Panc1 (cell line): ENCODE measurements at places on chromosomes 4 and X.
A peak's percentile ranks its signal among the peaks of the same experiment; 100 is the strongest.

GRCh38 chr4:120481756-120482155 is 415.1 kb upstream of the MAD2L1 start:
- no peaks in the 10 kb centered on the region for H3K27me3 ChIP-seq
- no peak overlapping the region for H3K27ac ChIP-seq
- DNase-seq: no peak
- H3K4me3 ChIP-seq: no peak overlapping the region
- no peaks in the 10 kb centered on the region for H3K4me1 ChIP-seq
- no peaks in the 10 kb centered on the region for H3K36me3 ChIP-seq

DNA sequence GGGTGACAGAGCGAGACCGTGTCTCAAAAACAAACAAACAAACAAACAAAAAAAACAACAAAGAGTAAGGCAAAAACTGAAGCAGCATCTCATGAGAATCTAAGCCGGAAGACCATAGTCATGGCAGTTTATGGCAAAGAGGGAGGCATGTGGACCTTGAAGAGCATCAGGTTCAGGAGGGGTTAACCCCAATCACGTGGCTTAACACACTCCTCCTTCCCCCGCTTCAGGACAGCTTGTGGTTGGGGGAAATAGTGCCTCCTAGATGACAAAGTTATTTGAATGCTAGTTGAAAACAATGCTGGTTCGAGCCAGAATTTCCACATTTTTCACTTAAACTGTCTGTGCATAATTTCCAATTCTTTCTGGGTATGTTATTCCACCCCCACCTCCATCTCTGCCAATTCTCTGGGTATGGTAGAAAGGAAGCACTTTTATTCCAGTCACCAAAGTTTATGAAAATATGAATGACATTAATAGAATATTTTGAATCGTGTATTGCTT is 11.7 kb upstream of the MAP7D3 start:
- H3K36me3 ChIP-seq: no peaks in the 10 kb centered on the region
- no peaks in the 10 kb centered on the region for H3K27me3 ChIP-seq
- DNase-seq: no peak
- H3K4me1 ChIP-seq: no peaks in the 10 kb centered on the region

- no peak overlapping the region for H3K27ac ChIP-seq
- no peaks in the 10 kb centered on the region; the same call in 1 of the 2 replicates for H3K36me3 ChIP-seq
- peaks cover 3% of the 10 kb centered on the region; the same call in 1 of the 2 replicates for H3K4me1 ChIP-seq
- peak overlapping the region; percentile 39; the same call in 1 of the 2 replicates for H3K4me3 ChIP-seq
Observed at GRCh38 chr4:107034091-107034995, 1.8 kb downstream of the DKK2 start.

GRCh38 chr4:53697016-53697685 is 105.9 kb upstream of the LNX1 start:
- H3K4me3 ChIP-seq: no peak overlapping the region
- H3K27me3 ChIP-seq: no peaks in the 10 kb centered on the region
- DNase-seq: no peak
- no peaks in the 10 kb centered on the region for H3K4me1 ChIP-seq
- no peak overlapping the region for H3K27ac ChIP-seq

DNA sequence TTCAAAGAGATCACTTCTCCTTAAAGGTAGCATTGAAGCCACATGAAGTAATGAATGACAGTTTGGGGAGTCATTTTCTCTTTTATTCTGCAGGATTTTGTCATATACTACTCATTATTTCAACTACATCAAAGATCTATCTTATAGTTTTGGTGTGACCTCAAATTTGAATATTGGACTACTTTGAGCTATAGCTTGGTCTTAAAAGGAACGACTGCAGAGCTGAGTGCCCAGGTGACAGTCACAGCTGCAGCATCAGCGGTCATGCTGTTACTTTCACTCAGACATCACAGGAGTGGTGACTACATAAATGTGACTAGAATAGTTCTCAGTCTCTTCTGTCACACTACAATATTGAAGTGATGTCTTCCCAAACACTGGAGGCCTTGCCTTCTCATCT is 10.7 kb upstream of the SPCS3 start:
- H3K27me3 ChIP-seq: no peaks in the 10 kb centered on the region
- H3K4me1 ChIP-seq: no peaks in the 10 kb centered on the region
- no peaks in the 10 kb centered on the region for H3K36me3 ChIP-seq
- no peak overlapping the region for H3K27ac ChIP-seq

DNA sequence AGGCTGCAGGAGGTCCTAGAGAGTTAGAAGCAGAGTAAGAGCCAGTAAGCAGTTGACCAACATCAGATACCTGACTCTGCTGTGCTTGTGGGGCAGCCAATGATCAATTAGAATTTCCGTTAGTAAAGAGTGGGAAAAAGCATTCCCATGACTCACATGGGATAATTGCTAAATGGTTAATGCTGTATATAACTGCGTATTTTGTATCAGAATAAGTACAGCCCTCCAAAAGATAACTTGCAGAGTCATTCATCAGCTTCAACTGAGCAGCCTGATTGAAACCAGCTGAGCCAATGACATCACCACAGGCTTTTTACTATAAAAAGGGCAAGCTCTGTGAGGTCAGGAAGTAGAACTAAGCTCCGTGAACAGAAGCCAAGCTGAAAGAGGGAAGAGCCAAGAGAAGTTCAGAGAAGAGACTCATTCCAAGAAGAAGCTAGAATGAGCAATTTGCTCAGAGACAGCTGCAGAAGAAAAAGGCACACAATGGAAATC is 67.9 kb downstream of the PPP3CA start:
- no peaks in the 10 kb centered on the region for H3K27me3 ChIP-seq
- H3K27ac ChIP-seq: no peak overlapping the region
- DNase-seq: no peak

DNA sequence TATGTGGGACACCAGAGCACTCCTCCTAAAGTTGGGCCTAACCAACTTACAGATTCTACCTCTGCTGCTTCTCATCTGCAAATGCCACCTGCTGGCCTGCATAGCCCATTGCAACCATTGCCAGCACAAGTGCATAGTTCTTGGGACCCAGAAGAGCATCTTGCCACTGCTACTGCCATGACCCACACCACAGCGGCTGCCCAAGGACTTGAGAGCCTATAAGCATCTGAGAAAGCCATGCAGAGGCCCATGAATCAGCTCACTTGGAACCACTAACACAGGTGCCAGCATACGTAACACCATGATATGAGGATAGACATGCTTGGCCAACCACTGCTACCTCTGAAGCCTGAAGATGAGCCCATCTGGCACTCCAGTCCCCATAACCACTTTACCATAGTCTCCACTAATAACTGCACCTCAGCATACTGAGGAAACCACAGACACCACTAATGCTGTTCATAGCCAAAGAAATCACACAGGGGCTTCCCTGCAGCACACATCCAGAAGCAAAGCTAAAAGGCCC is 258.1 kb upstream of the AGTR2 start:
- no peaks in the 10 kb centered on the region for H3K36me3 ChIP-seq
- no peaks in the 10 kb centered on the region for H3K27me3 ChIP-seq
- no peaks in the 10 kb centered on the region for H3K4me1 ChIP-seq
- no peak for DNase-seq
- no peak overlapping the region for H3K4me3 ChIP-seq
- no peak overlapping the region for H3K27ac ChIP-seq

GRCh38 chr4:124641715-124642381 is 70.7 kb downstream of the ANKRD50 start:
- H3K36me3 ChIP-seq: no peaks in the 10 kb centered on the region
- no peaks in the 10 kb centered on the region for H3K4me1 ChIP-seq
- peak; percentile 63 for DNase-seq
- no peaks in the 10 kb centered on the region for H3K27me3 ChIP-seq
- no peak overlapping the region for H3K27ac ChIP-seq
- no peak overlapping the region for H3K4me3 ChIP-seq

DNA sequence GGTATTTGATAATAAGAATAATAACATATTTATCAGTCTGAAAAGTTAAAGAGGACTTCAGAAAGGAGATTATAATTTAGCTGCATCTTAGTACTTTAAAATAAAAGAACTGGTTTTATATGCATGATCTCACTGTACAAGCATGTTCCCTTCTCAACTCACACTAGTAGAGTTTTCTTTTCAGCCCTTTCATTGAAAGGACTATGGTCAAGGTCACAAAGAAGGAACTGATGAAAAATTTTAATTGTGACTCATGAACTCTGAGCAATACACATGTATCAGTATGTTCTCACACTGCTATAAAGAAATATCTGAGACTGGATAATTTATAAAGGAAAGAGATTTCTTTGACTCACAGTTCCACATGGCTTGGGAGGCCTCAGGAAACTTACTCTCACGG is 73.7 kb upstream of the NDST4 start:
- no peak for DNase-seq
- no peaks in the 10 kb centered on the region for H3K4me1 ChIP-seq
- H3K4me3 ChIP-seq: no peak overlapping the region
- H3K27ac ChIP-seq: no peak overlapping the region
- no peaks in the 10 kb centered on the region for H3K27me3 ChIP-seq

- H3K4me1 ChIP-seq: peaks cover 4% of the 10 kb centered on the region; the same call in 1 of the 2 replicates
- no peaks in the 10 kb centered on the region; the same call in 1 of the 2 replicates for H3K36me3 ChIP-seq
- DNase-seq: no peak
- H3K27me3 ChIP-seq: no peaks in the 10 kb centered on the region
Observed at GRCh38 chr4:94561249-94562024, 109.7 kb downstream of the PDLIM5 start.

DNA sequence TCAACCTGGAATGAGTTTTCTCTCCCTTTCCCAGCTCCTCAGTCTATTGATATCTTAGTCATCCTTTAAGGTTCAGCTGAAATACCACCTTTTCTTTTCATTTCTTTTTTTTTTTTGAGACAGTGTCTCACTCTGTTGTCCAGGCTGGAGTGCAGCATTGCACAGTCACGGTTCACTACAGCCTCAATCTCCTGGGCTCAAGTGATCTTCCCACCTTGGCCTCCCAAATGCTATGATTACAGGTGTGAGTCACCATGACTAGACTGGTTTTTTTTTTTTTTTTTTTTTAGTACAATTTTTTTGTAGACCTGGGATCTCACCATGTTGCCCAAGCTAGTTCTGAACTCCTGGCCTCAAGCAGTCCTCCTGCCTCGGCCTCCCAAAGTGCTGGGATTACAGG is 28.9 kb downstream of the AFF1 start:
- no peak overlapping the region for H3K4me3 ChIP-seq
- no peaks in the 10 kb centered on the region; the same call in 1 of the 2 replicates for H3K4me1 ChIP-seq
- H3K27me3 ChIP-seq: no peaks in the 10 kb centered on the region
- no peak for DNase-seq

DNA sequence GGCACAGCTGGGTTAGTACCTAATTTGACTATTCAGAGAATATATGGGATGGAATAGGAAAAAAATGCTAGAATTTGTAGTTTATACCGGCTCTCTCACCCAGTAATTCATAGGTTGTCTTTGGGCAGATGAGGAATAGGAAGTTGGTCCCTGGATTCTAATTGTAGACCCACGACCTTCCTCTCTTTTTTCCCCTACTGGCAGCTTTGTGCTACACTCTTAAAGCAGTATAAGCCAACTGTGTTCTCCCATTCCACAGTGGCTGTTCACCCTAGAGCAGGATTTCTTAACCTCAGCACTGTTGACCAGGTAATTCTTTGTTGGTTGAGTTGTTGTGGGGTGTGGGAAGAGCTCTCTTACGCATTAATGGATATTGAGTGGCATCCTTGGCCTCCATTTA is 92.9 kb downstream of the FNIP2 start:
- no peaks in the 10 kb centered on the region; the same call in 1 of the 2 replicates for H3K36me3 ChIP-seq
- H3K27ac ChIP-seq: no peak overlapping the region
- no peak overlapping the region for H3K4me3 ChIP-seq
- H3K4me1 ChIP-seq: no peaks in the 10 kb centered on the region

GRCh38 chrX:45421806-45422205 is 221.1 kb upstream of the DIPK2B start:
- H3K4me1 ChIP-seq: no peaks in the 10 kb centered on the region
- no peak overlapping the region for H3K4me3 ChIP-seq
- H3K27me3 ChIP-seq: no peaks in the 10 kb centered on the region
- no peaks in the 10 kb centered on the region for H3K36me3 ChIP-seq

DNA sequence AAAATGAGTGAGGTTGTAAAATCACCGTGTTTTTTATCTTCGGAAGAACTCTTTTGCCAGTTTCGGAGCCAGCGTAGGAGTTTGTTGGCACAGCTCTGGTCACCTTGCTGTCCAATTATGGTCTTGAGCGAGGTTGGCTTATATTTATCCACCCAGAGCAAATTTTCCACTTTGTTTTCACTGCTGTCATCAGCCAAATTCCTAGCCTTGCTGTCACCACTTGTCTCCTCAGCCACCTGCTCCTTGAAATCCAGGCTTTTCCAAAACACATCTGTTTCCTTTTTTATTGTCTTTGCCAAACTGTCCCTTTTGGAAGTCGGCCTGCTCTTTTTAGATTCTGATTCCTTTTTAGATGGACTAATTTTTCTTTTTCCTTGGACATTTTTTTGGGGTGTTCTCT is 57.6 kb downstream of the RFC1 start:
- H3K27me3 ChIP-seq: no peaks in the 10 kb centered on the region
- H3K27ac ChIP-seq: no peak overlapping the region
- H3K4me3 ChIP-seq: no peak overlapping the region
- no peaks in the 10 kb centered on the region; the same call in 1 of the 2 replicates for H3K4me1 ChIP-seq
- no peak for DNase-seq

DNA sequence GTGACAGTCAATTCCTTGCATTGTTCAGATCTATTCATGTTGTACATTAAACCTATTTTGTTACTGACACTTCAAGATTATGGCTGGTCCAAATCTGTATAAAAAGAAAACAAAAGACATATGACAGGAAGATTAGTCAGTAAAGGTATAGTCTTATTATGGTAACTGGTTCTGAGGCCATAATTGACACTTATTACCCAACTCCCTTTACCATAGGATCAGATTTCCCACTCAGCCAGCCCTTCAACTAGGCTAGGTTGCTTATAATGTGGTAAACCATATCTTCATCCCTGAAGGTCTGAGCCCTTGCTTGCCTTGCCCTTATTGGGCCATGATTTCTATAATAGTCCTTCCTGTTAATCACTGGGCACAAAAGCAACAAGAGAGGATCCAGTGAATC is 289.6 kb downstream of the CXXC4 start:
- no peaks in the 10 kb centered on the region for H3K36me3 ChIP-seq
- no peak overlapping the region for H3K4me3 ChIP-seq
- no peaks in the 10 kb centered on the region for H3K27me3 ChIP-seq
- DNase-seq: no peak

DNA sequence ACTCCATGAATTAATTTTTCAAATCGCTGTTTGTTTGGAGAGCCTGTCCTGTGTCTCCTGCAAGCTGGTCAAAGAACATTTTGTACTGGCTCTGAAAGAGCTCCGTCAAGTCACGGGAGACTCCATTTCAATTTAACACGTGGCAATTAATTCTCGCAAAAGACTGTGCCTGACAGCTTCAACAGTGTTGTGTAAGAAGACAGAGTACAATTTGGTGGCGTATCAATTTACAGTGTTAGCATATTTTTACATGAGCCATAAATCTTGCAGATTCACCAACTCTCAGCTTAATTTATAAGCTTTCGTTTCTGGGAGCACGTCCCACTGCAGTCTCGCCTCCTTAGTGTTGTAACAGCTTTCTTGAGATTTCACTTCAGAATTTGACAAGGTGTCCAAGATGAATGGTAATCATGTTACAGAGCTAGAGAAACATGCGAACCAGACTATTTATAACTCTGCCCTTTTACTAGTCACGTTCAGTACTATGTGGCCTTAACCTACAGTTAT is 70.8 kb downstream of the RWDD4 start:
- no peaks in the 10 kb centered on the region for H3K36me3 ChIP-seq
- DNase-seq: no peak
- H3K4me3 ChIP-seq: no peak overlapping the region
